ENCODE measurements at places on chromosomes 6 and 20. TPM values are rescaled to one million over a fixed set of nuclear protein-coding genes. Genes with fewer than 3 reads are reported as not detected.

Gene PAK5
- total RNA-seq, result not detected

Gene PSORS1C1
- total RNA-seq, result not detected

Gene PLA2G7
- not detected for total RNA-seq

Gene LST1
- total RNA-seq, result 16.9 TPM

Gene EEF1A2
- total RNA-seq, result 1.7 TPM

Gene HLA-DOA
- 0.53 TPM for total RNA-seq

Gene RBBP8NL
- not detected for total RNA-seq

Gene CASS4
- 8.6 TPM for total RNA-seq

- no peak for DNase-seq
Measured at GRCh38 chr20:50138120-50138478, 15.4 kb downstream of the PEDS1 start.

DNA sequence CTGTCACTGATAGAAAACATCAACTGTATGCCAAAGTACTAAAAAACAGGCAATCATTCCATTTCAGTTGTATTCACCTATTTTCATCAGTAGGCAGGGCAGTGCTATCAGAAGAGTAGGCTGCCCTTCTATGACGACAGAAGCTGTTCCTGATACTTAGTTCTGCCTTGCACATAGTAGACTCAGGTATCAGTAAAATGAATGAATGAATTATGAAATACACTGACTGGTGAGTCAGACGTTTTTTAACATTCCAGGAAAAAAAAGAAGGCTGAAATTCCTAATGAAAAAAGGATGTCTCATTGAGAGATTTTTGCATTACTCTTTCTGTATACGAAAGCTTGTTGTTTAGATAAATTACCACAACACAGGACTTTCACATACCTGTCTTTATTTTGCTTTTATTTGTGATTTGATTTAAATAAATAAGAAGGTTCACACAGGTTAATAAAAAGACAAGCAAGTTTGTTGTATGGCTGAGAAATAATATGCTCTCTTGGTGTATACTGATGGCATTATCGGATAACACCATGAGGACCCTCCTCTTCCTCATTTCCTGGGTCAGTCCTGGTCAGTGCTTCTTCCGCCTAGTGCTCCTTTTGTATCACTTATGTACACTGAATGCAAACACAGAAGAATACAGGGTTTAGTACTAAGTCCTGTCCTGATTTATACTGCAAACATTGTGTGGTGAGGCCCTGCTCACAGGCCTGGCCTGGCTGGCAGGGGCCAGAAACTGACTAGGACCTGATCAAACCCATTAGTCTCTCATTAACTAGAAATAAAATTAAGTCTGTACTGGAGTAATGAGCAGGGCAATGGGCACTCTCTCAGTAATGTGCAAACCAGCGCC lies 39.4 kb upstream of the SPDEF start:
- DNase-seq, result no peak

- peak; percentile 90 for DNase-seq
Measured at GRCh38 chr6:30396833-30397479, 52.0 kb downstream of the RPP21 start.

DNA sequence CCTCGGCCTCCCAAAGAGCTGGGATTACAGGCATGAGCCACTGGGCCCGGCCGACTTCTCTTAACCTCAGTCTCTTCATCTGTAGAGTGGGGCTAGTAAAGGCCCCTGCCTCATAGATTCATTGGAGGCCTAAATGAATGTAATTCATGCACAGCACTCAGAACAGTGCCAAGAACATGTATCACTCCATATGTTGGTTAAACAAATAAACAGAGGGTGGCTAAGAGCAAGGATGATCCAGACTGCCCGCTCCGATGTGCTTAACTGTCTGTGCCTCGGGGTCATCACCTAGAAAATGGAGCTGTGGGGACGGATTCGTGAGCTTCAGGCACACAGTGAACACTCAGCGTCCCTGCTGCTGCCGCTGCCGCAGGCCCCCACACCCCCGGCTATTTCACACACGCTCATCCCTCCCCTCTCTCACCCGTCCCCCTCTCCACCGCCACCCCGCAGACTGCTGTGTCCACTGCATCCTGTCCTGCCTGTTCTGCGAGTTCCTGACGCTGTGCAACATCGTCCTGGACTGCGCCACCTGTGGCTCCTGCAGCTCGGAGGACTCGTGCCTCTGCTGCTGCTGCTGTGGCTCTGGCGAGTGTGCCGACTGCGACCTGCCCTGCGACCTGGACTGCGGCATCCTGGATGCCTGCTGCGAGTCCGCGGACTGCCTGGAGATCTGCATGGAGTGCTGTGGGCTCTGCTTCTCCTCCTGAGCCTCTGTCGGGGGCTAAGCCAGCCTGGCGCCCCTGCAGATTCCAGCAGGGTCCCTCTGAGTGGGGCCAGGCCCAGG lies 14.8 kb downstream of the MDFI start:
- no peak for DNase-seq

DNA sequence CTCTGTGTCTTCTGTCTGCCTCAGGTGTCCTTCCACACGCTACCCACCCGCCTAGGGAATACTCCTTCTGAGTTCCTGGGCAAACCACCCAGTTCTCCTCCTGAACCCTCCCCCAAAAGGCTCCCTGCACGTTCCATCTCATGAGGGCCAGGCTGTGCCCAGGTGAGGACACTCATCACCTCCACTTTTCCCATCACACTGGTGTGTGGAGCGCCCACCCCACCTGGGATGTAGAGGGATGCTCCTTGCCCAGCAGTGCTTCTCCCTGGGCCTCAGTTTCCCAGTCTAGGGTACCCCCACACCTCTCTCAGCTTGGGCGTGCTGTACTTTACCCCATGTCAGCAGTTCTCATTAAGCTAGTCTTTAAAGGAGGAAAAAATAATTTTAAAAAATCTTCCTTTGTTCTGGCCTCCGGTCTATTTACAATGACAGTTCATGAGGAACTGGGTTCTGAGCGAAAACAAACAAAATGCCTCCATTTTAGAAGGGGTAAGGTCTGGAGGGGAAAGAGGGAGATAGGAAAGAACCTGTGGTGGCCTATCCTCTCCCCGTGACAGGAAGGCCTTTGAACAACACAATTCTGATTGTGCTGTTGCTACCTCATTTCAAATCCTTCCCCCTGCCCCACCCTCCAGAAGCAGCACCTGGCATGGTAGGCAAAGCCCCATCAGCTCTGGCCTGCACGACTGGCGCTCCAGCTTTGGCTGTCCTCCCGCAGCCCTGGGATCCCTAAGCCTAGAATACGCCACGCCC lies 1.7 kb upstream of the C20orf203 start:
- DNase-seq, result no peak

GRCh38 chr20:43176726-43177125 lies 13.0 kb downstream of the PTPRT start:
- DNase-seq, result no peak

- no peak for DNase-seq
Measured at GRCh38 chr6:22445946-22446345, 123.4 kb upstream of the HDGFL1 start.

- no peak for DNase-seq
Measured at GRCh38 chr6:79989641-79990040, 14.8 kb upstream of the TTK start.

- DNase-seq, result peak; percentile 38
Measured at GRCh38 chr20:2005359-2005758, 11.5 kb upstream of the PDYN start.

GRCh38 chr20:40476461-40476860 lies 212.6 kb downstream of the MAFB start:
- no peak for DNase-seq

DNA sequence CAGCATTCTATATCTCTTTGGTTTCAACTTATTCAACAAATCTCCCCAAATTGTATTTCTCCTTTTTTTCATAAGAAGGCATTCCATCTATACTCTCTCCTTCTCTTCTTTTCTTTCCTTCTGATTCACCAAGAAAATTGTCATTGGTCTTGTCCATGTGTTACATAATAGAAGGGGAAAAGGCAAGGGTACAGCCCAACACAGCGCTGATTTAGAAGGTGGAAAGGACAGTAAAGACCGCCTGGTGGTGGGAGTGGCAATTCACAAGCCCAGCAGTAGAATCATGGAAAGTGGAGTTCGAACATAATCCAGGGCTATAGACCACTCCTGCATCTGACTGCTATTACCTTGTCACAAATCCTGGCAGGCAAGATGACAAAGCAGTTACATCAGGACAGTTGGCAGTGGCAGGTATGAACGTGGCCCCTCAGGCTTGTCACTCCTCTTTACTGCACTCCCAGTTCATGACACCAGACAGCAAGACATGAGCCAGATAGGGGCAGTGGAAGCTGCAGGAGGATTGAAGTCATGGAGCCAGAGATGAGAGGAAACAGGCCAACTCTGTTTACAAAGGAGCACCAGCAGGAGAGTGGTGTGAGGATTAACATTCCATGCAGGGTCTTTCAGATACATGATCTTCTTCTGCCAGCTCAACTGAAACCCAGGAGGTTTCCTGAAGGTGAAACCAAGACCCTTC lies 2.1 kb upstream of the TNFAIP3 start:
- DNase-seq, result no peak

DNA sequence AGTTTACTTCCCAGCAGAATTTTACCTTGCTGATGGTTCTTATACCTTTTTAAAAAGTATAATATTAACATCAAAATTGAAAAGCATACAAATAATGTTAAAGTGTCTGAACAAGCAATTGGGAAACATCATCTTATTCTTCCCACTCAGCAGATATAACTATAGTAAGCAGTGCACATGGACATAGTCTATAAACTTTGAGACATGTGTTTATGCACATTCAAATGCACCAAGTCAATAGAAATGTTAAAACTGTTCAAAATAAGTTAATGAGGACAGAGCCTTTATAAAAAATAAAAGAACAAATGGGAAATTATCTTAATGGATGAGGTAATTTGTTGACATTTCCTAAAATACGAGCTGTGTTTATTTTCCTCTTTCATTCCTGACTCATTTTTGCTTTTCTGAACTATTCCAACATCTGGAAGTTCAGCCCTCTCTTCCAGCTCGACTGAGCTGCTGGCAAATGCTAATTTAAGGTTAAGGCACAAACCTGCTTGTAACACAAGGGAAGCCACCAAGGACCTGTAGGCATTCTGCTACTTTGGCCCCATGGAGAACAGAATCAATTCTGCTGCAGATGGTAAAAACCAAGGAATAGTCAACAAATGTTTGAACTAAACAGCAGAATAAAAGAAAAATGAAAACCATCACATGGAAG lies 110.3 kb upstream of the MAP3K4 start:
- no peak for DNase-seq

- no peak for DNase-seq
Measured at GRCh38 chr6:150749091-150749670, 116.3 kb upstream of the MTHFD1L start.

DNA sequence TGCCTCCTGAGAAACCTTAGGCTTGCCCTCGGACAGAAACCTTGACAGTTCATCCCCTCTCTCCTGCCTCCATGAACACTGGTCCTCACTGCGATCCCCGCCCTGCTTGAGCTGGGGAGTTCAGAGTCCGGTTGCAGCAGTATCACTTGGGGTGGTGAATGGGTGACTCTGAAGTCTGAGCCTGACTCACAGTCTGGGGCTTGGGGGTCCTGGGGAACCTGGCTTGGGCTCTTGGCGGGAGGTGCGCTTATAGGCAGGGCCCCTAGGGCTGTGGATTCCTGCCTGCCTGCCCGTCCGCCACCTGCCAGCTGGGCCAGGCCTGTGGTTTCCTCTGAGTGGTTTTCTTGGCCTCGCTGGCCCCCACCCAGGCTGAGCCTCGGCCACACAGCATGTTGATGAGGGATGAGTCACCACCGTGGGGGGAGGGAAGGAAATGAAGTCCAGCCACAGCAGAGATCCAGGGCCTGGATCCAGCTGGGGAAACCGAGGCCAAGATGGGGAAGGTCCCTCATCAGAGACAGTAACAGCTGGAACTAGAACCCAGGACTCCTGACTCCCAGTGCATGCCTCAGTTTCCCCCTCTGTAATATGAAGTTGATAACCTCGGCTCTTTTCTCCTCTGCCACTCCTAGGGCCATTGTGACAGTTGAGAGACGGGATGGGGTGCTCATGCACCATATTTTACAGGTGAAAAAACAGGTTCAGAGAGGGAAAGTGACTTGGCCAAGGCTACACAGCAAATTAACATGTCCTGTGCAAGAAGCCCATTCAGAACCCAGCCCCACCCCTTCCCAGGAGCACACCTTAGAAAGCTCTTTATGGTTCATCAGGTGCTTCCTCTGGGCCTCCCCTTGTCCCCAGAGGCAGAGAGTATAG lies 9.2 kb downstream of the FOXS1 start:
- peak; percentile 51 for DNase-seq

GRCh38 chr6:128432394-128432793 lies 88.0 kb downstream of the PTPRK start:
- no peak for DNase-seq

DNA sequence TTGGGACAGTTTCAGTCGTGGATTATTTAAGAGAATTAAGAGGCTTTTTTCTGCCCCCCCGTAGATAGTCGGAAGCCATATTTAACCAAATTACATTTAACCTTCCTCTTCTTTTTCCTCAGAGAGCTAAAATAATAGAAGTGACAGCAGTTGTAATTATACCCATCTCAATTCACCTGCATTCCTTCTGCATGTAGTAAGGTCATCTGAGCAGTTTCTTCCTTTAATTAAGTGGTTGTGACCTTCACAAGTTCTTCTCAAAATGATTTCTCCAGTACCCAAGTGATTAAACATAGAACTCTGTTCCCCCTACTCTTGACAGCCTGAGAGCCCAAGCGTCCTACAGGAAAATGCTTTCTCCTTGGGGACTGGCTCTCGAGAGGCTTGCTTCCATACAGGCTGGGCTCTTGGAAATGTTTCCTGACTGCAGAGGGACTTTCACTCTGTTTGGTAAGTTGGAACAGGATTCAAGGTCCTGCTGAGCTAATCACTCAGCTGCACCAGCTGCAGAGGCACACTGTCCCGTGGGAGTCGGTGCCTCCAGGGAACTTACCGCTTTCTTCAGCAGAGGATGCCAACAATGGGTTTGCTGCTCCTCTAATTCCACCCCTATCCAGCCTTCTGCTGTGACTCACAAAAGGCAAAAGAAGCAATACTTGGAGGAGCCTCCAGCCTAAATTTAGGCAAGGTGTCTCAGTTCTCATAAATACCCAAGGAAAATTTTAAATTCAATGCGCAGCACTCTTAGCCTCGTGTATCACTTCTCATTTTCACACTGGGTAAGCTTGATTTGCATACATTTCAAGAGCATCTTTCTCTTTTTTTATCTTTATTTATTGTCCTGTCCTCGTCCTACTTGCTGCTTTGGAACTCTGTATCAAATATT lies 414.9 kb downstream of the KIF16B start:
- no peak for DNase-seq

GRCh38 chr6:114523508-114523907 lies 180.7 kb upstream of the HS3ST5 start:
- DNase-seq, result no peak

GRCh38 chr6:5471637-5472398 lies 210.5 kb downstream of the FARS2 start:
- DNase-seq, result no peak

DNA sequence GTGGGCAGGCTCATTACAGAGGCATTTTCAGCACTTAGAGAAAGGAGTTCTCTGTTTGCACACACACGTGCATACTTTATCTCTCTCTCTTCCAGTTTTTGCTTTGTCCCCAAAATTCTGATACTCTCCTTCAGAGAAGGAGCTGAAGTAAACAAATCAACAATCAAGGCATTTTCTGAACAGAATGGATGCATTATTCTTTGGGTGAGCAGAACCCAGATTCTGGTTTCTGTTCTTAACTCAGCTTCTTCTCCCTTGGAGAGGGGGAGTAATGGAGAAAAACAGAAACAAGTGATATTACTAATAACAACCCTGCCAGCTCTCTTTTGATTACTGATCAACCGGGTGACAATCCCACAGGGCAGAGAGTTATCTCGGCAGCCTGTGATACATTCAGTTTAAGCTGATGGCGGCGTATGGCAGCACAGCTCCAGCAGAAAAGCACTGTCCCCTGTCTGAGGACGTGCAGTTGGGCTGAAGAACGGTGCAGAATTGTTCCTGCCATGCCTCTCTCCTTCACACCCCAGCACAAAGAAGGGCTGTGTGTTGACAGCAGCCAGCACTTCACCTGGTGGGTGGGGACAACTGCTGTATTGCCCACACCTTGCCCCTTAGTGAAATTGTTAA lies 47.3 kb upstream of the SASH1 start:
- DNase-seq, result no peak

Data from activated CD4-positive, alpha-beta memory T cell treated with anti-CD3 and anti-CD28 coated beads for 36 hours (primary cell).